Omental fat pad (tissue), 4 donors: ENCODE measurements at places on chromosomes 16 and 17. TPM values are rescaled to one million over a fixed set of nuclear protein-coding genes. Genes with fewer than 3 reads are reported as not detected.

GRCh38 chr16:10641953-10642949 is 52.5 kb downstream of the TEKT5 start:
- DNase-seq, result no peak

DNA sequence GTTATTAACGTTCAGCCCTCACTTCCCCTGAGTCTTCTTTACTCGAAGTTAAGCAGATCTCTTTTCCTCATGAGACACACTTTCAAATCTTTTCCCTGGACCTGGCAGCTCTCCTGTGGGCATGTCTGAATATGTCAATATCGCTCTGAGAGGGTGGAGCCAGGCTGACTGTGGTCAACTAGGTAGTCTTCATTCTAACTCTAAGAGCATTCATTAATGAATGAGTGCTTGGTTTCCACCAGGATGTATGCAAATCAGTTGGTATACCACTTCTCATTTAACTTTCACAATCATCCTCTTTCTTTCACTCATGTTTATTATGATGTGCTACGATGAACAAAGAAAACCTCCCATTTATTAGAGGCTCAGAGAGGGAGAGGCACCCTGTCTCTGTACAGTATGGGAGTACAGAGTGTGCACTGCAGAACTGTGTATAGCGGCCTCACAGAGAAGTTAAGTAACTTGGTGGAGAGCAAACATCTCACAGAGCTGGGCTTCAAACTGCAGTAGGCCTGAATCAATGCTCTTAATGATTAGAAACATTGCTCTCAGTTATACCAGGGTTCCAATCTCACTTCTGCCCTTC is 39.9 kb downstream of the OTOA start:
- no peak for DNase-seq

- DNase-seq, result peak; percentile 56
These were observed 19.3 kb downstream of the GDE1 start for GRCh38 chr16:19502395-19503131.

- DNase-seq, result no peak
These were observed 141.8 kb downstream of the XYLT1 start for GRCh38 chr16:17328932-17329331.

- DNase-seq, result no peak
These were observed 9.6 kb upstream of the WNT9B start for GRCh38 chr17:46841561-46842379.

DNA sequence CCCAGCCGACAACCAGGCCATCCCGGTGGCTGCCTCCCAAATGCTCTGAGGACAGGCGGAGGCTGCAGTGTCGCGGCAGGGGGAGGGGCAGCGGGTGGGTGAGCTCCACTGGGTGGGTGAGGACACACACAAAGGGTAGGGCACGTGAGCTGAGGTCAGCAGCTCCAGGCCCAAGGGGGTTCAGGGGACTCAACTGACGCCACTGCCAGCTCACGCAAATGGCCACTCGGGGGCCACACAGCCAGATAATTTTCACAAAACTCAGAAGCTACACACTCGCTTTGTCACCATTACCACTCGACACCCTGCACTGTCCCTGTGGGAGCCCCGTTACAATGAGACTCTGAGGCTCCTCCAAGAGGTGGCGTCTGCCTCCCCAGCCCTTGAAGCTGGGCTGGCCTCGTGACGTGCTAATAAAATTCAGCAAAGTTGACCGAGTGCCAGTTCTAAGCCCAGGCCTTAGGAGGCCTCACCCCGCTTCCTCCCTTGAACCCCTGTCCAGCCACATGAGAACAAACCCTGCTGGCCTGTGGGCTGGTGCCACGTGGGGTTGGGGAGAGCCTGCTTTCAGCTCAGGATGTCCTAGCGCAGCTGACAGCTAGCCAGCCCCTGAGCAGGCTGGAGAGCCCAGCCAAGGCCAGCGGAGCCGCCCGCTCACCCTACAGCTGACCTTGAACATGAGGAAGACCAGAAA is 56.9 kb downstream of the RMI2 start:
- DNase-seq, result no peak

DNA sequence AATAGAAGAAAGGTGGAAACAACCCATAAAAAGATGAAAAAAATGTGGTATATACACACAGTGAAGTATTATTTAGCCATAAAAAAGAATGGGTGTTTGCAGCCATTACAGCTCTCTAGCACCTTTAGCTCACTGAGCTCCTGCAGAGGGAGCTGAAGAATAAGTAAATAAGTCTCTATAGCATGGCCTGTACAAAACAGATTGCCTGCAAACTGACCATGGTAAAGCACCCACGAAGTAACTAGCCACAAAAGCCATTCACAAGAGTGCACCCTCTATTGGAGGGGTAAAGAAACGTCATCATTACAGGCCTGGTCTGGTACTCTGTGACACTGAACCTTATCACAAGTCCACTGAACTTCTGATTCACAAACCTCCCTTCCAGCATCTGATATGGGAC is 76.3 kb downstream of the USP32 start:
- no peak for DNase-seq

- no peak for DNase-seq
These were observed 40.0 kb upstream of the TAC4 start for GRCh38 chr17:49887744-49888360.

- DNase-seq, result no peak
These were observed 18.0 kb downstream of the ZC3H7A start for GRCh38 chr16:11779074-11779473.

DNA sequence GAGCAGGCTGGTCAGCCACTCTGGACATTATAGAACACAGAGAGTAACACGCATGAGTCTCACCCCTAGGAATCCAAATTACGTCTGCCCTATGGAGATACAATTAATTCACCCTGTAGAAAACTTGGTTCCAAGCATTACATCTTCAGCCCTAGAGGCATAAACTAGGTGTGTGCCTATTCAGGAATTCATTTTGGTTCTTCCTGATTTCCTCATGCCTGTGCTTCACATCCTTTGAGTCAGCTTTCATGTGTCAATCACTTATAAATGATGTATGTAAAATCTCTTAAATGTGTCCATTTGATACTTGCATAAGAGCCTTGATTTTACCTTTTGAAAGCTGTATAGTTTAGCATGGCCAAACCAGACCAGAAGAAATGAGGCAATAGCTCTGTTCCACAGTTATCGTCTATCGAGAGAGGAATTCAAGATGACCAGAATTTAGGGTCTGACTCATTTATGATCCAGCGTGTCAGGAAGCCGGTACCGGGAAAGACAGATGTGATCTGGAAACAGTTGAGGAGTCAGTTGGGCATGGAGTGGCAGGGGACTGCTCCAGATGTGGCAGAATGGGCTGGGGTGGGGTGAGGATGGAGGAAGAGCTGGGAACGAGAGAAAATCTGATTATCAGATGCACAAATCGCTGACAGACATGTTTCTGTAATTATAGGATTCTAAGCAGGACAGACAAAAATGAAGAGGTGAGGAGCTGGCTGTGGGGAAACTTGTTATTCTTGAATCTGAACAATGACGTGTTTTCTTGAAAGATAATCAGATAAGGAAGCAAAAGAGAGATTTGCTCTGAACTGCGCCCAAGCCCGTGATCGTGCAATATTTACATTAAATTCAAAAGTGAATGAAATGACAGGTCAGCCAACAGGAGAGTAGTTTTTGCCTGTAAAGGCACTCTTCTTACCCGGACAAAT is 76.7 kb downstream of the C16orf95 start:
- no peak for DNase-seq

DNA sequence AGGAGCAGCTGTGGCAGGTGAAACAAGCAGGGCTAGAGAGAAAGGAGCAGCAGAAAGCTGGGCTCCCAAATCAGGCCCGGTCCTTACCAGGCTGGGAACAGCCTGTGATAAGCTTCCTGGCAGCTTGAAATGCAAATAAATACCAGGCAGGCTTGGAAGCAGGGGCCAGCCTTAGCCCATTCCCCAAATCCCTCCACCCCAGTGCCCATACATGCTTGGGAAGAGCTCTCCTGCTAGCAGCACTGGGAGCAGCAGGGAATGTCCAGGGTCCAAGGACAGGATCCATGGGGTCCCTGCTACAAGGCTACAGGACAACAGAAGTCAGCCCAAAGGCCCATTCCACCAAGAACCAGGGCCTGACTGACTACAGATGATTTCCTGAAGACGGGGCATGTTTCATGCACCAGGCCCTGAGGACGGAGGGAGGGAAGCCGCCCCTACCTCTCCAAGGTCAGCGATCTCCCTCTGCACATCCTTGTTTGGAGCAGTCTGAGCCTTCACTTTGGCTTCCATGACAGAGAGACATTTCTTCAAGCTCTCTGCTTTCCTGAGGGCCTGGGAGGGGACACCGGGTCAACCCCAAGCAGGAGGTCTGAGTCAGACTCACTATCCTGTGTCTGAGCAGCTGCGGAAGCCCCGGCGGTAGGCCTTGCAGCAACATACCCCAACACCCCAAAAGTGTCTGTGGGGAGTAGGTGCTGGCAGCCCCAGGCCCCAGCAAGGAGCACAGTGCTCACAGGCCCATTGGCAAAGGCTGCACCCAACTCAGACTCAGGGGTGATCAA is 2.6 kb upstream of the EXOSC6 start:
- no peak for DNase-seq

GRCh38 chr17:68599552-68600066 is 1.6 kb downstream of the FAM20A start:
- DNase-seq, result no peak

GRCh38 chr16:84476401-84476800 is 28.1 kb downstream of the MEAK7 start:
- DNase-seq, result no peak

GRCh38 chr16:66639091-66639885 is 34.8 kb downstream of the CMTM3 start:
- no peak for DNase-seq

- no peak for DNase-seq
These were observed 17.5 kb downstream of the SCN4A start for GRCh38 chr17:63955232-63955631.

DNA sequence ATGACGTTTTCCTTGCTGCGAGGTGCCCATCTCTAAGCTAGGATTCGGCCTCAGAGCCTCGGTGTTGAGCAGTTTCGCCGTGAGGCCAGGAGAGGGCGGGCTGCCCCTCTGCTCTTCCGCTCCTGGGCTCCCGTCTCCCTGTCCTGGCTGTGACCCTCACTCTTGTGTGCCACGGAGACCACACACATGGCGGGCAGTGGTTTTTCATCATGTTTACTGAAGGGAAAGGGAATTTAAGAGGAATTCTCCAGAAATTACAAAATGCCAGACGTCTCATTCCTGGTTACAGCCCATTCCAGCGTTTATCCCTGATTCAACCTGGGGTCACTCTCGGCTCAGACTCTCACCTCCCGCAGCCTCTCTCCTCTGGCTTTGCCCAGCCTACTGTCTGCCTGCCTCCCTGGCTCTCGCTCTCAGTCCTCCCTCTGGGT is 96.8 kb upstream of the ELAC2 start:
- no peak for DNase-seq

- DNase-seq, result no peak
These were observed 92.5 kb downstream of the UTP18 start for GRCh38 chr17:51352798-51353197.

DNA sequence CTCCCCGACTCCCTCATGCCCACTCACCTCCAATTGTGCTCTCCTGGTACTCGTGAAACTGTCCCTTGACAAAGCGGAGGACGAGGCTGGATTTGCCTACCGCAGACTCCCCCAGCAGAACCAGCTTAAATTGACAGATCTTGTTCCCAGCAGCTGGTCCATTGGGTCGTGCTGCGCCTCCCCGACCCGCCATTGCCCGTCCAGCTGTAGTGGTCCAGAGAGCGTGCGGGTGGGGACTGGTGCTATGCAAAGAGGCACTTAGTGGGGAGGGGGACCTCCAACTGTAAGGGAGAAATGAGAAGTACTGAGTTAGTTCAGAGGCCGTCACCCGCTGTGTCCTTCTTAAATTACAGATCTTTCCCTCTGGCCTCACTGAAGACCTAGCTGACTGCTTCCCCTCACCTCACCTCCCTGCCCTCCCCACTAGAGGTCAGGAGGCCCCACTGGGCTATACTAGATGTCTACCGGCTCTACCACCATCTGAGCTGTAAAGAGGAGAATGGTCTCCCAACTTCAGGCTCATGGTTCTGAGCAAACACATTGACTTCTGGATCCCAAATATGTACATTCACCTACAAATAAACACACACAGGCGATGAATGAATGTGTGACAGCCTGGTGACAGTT is 7.8 kb downstream of the HSPB9 start:
- DNase-seq, result no peak

GRCh38 chr16:83336603-83337002 is 471.2 kb upstream of the HSBP1 start:
- DNase-seq, result no peak

- no peak for DNase-seq
These were observed 58.3 kb downstream of the B9D1 start for GRCh38 chr17:19304209-19304608.

DNA sequence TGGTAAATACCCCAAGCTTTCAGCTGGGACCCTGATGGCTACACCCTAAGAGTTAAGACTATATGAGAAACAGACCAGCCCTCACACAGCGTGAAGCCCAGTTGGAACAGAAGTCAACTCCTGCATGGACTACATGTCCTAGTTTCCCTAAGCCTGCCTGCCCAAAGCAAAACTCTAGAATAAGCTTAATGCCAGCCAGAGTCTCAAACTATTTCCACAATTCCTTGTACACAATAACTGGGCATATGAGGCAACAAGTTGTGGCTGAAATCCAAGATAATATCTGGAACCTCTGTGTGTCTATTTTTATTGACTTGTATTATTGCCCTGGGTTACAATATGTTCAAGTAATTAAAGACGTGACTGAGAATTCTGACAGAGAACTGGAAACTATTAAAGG is 19.4 kb downstream of the MYH10 start:
- no peak for DNase-seq

- DNase-seq, result no peak
These were observed 28.0 kb downstream of the AP1G1 start for GRCh38 chr16:71780521-71781089.

DNA sequence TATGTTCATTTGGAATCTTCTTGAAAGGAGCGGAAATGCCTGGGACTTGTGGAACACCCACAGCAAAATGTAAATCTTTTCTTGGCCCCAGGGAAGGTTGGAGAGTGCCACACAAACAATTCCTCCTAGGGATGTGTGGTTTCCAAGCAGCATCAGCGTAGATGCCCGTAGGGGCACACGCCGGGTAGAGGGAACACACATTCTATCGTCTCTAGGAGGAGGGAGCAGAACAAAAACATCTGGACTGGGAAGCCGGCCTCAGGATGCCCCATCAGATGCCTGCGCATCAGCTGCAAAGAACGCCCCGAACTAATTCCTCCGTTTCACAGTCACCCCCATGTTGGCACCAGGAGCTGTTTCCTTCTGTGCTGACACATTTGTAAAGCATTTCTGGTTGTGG is 357.9 kb upstream of the ZFHX3 start:
- no peak for DNase-seq

GRCh38 chr16:89764711-89765201 is 43.4 kb downstream of the ZNF276 start:
- no peak for DNase-seq

GCGR gene
- not detected for total RNA-seq

RPS6KB1 gene
- total RNA-seq, result 56.3 TPM

KRT33B gene
- total RNA-seq, result not detected

DOC2B gene
- total RNA-seq, result 9.9 TPM

TBC1D3G gene
- 1.8 TPM for total RNA-seq

HS3ST3A1 gene
- total RNA-seq, result not detected

SHBG gene
- 0.37 TPM for total RNA-seq

C16orf96 gene
- total RNA-seq, result not detected

ENO3 gene
- 3.6 TPM for total RNA-seq
